Naive B cell (primary cell): ENCODE measurements at places on chromosomes 2 and 18. TPM values are rescaled to one million over a fixed set of nuclear protein-coding genes. Genes with fewer than 3 reads are reported as not detected.

DNA sequence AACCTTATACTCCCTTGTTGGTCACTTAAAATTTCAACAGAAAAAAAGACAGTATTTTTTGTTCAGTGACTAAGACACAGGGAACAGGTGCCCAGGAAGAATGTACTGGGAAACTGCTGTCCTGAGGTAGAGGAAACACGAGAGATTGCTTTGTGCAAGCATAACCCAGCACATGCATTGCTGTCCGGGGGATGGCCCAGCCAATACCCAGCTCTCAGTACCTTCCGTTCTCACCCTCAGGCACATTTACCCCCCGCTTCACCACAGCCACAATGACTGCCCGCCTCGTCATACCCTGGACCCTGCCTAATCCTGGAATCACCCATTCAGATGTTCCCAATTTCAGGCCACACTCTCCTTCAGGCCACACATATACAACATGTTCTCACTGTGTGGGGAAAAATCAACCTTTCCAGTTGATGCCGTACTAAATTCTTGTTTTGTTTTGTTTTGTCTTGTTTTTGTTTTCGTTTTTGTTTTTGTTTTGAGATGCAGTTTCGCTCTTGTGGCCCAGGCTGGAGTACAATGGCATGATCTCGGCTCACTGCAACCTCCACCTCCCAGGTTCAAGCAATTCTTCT, 140.7 kb downstream of the ESCO1 start:
- DNase-seq = no peak

DNA sequence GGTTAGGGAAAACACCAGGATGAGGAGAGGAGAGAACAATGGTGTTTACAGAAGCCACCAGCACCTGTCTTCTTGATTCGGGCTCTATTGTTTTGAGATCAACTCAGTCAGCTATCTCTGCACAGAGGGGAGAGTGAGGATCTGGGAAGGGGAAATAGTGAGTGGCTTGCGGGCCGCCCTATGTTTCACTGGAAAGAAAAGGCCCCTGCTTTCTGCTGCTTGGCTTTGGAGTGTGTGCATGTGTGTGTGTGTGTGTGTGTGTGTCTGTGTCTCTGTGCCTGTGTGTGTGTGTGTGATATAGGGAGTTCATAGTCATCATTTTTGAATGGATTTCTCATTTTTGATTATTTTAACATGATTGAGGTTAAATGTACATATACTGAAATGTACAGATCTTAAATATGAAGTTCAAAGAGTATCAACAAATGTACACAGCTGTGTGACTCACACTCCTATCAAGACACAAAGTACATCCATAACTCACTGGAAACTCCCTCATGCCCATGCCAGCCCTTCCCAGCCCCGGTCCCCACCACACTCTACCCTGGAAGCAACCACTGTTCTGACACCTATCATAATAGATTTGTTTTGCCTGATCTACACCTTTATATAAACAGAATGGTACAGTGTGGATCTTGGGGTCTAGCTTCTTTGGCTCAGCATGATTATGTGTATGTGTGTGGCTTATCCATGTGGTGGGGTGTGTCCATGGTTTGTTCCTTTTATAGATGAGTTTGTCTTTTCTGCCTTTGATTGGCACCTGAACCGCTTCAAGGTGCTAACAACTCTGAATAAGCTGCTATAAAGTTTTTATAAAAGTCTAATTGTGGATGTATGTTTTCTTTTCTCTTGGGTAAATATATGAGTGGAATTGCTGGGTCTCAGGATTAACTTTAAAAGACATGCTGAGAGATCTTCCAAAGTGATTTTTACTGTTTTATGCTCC, 258.3 kb downstream of the SETBP1 start:
- no peak for DNase-seq

DNA sequence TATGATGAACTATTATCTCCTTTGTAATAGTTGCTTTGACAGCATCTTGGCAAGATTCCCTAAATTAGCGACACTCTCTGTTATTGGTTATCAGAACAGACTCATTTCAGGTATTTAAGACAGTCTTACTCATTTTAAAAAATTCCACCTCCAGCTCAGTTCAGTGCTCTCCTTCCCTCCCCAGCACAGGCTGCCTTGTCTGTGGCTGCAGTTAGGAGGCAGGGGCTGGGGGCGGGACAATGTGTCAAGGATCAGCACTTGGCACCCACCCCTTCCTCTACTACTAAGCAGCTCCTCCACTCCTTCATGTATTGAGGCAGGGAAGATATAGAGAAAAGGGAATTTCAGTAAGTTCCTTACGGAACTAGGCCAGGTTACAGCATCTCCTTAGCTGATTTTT, 85.0 kb downstream of the VSNL1 start:
- no peak for DNase-seq

GRCh38 chr2:202757339-202757738, 114.2 kb downstream of the ICA1L start:
- no peak for DNase-seq

DNA sequence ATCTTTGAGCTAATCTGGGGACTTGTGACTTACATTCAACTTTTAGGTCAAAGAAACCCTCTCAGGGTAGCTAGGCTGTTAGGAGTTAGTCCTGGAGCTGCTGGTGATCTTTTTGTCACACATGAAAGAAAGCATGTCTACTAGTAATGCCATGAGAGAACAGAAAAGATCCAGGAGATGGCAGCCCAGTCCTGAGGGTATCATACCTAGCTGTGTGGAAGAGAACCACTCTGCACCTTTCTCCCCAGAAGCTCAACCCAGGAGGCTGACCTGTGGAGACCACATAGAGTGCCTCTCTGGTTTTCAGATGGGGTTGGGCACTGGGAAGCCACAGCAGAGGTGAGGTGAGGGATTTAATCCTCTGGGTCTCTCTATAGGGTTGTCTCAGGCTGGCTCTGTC, 460.2 kb upstream of the UBE2E3 start:
- no peak for DNase-seq

DNA sequence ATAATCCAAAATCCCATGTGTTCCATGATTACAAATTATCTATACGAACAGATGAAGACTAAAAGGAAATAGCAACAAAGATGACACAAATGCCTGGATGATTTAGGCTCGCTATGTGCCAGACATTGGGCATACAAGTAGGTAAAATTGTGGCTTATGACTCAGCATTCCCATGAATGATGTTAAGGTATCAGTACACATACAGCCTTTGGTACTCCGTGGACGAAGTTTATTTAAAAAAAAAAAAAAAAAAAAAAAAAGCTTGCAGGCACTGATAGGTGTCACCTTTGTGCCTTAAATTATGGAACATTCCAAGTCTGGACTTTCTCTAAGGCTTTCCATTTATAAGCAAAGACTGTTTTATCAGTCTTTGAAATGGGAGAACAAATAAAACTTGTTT, 2.7 kb downstream of the CHAC2 start:
- no peak for DNase-seq

GRCh38 chr2:240512666-240513535, 44.9 kb downstream of the ANKMY1 start:
- DNase-seq = no peak

DNA sequence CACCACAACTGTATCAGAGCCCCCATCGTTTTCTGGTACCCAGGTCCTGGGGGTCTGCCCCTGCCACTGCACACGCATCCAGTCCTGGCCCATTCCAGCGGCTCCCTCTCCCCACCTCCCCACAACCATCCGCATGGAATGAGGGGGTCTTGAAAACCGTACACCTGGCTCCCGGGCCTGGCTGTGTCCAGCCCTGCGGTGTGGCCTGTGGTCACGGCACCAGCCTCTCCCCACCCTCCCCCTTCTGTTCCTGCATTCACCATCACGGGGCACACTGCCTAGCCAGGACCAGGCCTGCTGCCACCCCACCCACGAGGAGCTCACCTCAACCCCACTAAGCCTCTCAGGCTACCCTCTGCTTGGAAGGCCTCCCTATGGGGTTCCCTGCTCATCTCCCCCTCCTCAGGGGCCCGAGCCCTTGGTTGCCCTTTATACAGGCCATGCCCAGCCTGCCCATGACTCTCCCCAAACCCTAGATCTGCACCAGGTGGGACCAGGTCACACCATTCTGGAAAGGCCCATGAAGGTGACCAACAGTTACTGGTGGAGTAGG, 11.4 kb downstream of the GPR35 start:
- no peak for DNase-seq

DNA sequence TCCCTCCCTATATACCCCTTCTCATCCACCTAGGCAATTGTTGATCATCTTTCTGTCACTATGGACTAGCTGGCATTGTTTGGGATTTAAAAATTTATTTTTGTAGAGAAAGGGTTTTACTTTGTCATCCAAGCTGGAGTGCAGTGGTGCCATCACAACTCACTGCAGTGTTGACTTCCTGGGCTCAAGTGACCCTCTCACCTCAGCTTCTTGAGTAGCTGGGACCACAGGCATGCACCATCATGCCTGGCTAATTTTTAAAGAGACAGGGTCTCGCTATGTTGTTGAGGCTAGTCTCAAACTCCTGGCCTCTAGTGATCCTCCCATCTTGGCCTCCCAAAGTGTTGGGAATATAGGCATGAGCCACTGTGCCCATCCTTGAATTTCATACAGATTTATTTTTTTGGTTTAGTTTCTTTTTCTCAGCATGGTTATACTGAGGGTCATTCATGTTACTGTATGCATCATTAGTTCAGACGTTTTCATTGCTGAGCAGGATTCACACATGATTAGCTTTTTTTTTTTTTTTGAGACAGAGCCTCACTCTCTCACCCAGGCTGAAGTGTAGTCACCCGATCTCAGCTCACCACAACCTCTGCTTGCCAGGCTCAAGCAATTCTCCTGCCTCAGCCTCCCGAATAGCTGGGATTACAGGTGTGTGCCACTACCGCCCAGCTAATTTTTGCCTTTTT, 8.6 kb upstream of the PCARE start:
- no peak for DNase-seq

GRCh38 chr2:38971377-38971776, 81.7 kb downstream of the ARHGEF33 start:
- no peak for DNase-seq

DNA sequence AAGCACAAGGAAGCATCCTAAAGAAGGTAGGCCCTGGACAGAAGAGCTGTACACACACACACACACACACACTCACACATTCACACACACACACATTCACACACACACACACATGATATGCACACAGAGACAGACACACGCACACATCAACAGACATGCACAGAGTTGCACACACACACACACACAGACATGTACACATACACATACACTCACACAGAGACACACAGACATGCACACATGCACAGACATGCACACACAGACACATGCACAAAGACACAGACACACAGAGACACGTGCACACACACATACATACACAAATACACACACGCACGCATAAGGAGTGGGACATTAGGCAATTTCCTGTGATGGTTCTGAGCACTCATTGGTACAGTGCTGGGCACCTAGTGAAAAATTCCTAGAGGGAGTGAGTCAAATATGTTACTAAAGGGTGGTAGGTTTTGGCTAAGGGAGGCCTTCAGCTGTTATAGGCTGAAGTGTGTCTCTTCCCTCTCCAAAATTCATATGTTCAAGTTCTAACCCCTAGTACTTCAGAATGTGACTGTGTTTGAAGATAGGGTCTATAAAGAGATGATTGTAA, 26.4 kb downstream of the THNSL2 start:
- DNase-seq = no peak

Gene ASIC4
- not detected for polyA plus RNA-seq

Gene NOSTRIN
- not detected for polyA plus RNA-seq

Gene SCN2A
- polyA plus RNA-seq = 0.09 TPM

Gene TTN
- 2.2 TPM for polyA plus RNA-seq

Gene CHRND
- not detected for polyA plus RNA-seq

Gene TUBA3D
- polyA plus RNA-seq = not detected

Gene SPTBN1
- polyA plus RNA-seq = 14.1 TPM
